ENCODE measurements at places on chromosomes 2 and 18.
A peak's percentile ranks its signal among the peaks of the same experiment; 100 is the strongest.

GRCh38 chr2:238774071-238774470, 73.8 kb upstream of the TWIST2 start:
- DNase-seq, result no peak

- DNase-seq, result no peak
Observed at GRCh38 chr2:110874453-110875383, 142.3 kb downstream of the ACOXL start.

DNA sequence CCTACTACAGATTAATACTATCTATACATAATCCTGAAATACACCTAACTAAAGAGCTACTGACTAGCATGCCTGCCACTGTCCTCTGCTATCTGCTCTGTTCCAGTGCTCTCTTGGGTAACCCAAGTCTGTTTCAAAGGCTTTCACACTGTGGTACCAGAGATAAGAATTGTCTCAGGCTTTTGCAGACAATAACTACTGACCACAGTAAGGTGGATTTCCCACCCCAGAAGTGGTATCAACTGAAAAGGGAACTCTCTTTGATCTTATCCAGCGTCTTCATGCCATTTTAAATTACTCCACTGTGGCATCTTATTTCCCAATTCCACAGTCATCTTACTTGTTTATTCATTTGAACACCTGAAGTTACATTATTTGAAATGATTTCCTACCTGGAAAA, 190.2 kb downstream of the IKZF2 start:
- no peak for DNase-seq

- DNase-seq, result no peak
Observed at GRCh38 chr2:178177066-178177679, 17.1 kb upstream of the OSBPL6 start.

DNA sequence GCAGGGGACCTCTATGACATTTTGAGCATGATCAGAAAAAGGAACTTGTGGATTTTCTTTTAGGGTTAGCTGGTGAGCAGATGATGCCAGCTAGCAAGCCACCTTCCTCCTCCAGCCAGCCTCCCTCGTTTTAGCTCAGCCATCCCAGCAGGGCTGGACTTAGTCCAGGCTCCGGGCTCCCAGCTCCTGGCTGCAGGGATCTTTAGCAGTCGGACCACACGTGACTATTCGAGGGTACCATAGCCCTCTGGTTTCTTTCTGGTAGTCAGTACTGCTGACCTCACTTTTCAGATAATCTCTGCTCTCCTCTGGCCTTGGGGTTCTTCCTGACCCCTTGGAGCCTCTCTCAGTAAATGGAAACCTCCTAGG, 31.8 kb downstream of the NCK2 start:
- no peak for DNase-seq

- DNase-seq, result no peak
Observed at GRCh38 chr2:229087267-229087666, 183.8 kb downstream of the PID1 start.

- no peak for DNase-seq
Observed at GRCh38 chr18:62209046-62209445, 22.0 kb downstream of the RELCH start.

DNA sequence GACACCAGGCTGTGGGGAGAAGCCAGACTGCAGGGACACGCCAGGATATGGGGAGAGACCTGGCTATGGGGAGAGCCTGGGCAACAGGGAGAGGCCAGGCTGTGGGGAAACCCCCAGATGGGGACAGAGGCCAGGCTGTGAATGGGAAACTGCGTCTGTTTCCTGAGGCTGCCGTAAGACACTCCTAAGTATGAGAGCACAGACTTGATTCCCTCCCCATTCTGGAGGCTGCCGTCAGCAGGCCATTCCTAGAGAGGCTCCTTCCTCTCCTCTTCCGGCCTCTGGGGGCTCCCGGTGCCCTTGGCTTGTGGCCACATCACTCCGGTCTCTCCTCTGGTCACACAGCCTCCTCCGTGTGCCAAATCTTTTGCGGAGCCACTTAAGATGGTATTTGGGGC, 32.3 kb downstream of the ADI1 start:
- no peak for DNase-seq

DNA sequence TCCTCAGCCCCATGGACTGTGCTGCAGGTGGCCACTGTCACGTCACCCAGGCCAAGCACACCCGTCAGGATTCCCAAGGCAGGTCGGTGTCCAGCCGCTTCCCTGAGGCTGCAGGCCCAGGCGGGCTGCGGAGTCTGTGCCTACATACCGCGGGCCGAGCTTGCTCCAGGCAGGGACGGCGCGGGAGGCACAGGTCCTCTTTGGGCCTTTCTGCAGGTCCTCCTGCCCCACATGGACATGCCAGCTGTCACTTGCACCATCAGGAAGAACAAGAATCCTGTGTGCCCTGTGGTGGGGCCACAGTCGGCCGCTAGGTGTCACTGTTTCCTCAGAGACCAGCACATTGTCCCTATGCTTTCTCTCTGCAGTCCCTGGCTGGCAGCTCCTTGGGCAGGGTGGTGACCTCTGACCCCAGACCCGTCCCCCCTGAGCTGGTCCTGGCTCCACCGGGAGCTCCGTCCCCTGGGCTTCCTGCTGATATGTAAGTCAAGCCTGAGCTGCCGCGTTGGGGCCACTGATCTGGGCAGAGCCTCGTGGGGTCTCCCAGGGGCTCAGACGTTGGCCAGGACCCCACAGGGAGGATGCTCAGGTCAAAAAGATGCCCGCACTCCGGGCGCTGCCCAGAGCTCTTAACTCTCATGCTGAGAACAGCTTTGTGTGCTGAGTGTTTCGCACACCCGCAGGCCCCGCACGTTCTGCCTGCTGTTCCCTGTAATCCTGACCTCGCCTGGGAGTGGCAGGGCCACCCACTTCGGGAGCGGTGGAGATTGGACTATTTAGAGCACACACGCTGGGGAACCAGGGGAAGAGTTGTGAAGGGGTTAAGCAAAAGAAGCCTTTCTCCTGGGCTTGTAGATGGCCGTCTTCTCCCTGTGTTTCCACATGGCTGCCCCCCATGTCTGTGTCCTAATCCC, 17.3 kb upstream of the AGXT start:
- peak; percentile 90 for DNase-seq

DNA sequence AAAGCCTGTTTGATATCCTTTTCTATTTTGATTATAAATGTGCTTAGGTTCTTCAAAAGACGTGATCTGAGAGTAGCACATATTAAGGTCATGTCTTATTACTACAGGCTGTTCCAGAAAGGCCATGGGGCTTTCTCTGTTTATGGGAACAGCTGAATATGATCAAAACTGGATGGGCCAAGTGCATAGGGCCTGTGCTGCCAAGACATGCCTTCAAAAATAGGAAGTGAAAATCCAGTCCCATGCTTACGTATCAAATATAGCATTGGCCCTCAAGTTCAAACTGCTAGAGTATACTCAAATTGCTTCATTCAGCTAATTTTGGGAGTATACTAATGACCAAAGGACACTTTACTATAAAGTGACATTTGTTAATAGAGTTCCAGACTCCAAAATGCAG, 24.1 kb downstream of the SLC25A52 start:
- DNase-seq, result no peak

DNA sequence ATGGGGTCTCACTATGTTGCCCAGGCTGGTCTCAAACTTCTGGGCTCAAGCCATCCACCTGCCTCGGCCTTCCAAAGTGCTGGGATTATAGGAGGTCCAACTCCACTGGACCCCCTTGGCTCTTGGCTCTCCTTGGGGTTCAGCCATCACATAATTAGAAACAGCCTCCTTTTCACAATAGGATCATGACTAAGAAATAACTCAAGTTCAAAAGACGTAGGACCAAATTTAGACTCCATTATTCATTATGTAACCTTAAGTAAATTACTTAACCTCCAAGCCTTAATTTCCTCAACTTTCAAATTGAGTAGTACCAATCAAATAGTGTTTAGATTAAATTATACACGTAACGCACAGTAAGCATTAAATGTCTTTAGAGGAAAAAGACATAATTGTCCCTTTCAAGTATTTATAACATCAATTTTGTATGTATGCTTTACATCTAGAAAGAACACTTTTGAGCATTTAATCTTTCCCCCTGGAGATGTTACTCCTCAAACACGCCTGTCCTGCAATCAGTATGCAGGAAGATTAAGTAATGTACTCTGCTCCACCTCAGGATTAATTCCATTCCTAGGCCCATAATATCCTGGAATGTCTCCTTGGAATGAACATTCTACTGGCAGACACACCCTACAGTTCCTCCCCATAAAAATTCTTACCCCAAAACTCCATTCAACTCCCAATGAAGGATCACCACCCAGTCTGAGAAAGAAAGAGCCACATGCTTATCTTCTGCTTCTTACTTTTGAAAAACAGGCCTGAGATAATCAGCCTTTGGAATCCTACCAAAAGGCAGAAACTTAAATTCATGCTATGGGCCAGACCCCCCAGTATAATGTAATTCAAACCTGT, 49.1 kb downstream of the COBLL1 start:
- DNase-seq, result no peak

DNA sequence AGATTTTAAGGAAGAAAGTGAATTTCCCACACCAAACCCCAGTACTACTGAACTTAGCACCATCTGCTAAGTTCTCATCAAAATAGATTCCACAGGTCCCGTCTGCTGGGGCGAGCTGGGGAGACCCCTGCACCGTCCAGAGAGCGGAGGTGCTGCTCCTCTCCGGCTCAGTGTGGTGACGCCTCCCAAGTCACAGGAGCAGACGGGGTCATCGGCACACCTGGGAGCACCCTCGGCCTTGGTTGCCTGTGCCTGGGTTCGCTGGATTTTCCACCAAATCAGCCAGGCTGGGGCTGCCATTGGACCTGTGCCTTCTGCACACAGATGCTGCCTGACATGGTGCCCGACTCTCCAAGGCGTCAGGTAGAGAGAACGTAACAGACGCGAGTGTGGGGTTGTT, 141.3 kb downstream of the PXDN start:
- no peak for DNase-seq

- no peak for DNase-seq
Observed at GRCh38 chr2:111946294-111947114, 48.1 kb downstream of the MERTK start.

- no peak for DNase-seq
Observed at GRCh38 chr2:20551945-20552328, 99.0 kb downstream of the HS1BP3 start.

DNA sequence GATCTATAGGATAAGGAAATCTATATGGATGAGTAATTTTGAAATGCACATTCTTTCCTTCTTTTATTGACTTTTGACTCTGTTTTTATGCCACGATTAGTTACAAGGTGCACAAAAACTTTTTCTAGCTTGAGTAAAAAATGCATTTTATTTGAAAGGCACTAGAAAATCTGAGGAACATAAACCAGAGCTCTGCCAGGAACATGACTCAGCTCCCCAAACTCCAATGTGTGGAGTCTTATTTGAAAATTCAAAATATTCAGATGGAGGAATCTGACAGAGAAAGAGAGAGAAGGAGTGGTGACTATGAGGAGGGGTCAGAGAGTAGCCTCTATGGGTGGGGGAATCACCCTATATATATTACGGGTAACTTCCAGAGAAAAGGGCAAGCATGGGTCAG, 231.0 kb downstream of the DCC start:
- no peak for DNase-seq

DNA sequence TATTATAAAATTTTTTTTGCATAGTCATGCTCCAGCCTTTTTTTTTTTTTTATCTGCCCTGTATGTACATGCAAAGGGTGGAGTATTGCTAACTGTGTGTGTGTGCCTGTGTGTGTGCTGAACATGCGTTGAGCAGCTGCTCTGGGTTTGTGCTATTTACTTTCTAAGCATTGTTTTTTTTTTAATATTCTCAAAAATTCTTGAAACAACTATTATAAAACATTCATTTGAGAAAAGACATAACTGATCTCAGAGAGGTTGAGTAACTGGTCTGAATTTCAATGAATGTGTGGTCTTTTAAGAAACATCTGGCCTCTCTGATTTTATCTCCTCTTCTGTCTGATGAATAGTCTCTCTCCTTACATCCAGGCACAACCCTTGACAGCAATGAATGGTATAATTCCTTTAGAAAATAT, 366.0 kb upstream of the SLC14A2 start:
- no peak for DNase-seq

- DNase-seq, result no peak
Observed at GRCh38 chr2:219980638-219981037, 353.2 kb downstream of the SLC4A3 start.

DNA sequence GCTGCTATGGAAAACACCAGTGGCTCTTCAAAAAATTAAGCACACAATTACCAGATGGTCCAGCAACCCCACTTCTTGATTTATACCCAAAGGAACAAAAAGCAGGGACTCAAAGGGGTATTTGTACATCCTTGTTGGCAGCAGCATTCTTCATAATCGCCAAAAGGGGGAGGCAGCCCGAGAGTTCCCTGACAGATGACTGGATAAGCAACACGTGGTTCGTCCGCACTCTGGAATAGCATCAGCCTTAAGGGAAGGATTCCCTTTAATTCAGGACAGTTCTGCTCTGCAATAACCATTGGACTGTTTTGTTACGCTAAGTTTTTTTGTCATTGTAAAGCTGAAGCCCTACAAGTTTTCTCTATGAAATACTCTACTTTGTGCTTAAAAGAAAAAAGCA, 76.7 kb upstream of the TWIST2 start:
- no peak for DNase-seq

- no peak for DNase-seq
Observed at GRCh38 chr2:105117565-105117964, 79.7 kb downstream of the MRPS9 start.

- no peak for DNase-seq
Observed at GRCh38 chr18:56711708-56712445, 60.7 kb downstream of the WDR7 start.

DNA sequence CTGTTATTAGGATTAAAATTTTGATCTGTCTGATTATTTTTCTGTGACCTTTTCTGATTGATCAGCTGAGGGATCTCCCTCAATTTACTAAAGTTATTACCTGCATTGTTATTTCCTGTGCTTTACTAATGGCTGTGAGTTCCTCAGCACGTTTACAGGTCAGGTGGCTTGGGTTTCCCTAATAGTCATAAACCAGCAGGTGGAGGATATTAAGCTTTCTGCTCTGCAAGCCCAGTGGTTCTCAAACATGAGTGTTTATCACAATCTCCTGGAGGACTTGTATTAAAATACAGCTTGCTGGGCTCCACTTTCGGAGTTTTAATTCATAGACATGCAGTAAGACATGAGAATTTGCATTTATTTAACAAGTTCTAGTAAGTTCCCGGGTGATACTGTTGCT, 22.4 kb upstream of the UGP2 start:
- DNase-seq, result no peak

DNA sequence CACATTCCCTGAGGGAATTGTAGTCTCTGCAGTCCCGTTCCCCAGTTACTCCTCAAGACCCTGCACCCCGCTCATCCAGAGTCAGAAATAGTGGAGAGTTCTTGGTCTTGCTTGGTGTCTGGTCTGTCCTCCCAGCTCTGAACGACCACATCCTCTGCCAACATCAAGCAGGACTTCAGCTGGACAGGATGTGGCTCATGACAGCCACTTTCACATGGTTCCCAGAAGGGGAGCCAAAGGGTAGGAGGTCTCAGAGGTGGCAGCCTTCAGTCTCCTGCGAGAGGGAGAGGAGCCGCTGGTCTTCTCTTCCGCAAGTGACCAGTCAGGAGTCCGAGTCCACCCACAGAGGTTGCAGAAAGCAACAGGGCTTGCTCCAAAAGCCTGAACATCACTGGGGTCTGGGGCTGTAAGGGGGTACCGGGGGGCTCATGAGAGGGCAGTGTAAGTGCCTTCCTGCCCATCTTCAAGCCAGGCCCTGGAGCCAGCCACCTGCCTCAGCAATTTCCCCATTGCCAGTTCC, 29.8 kb downstream of the B3GNT7 start:
- DNase-seq, result no peak

GRCh38 chr2:26838121-26838906, 9.6 kb upstream of the DPYSL5 start:
- no peak for DNase-seq

Data from neuronal stem cell (in vitro differentiated cells).